Activated CD8-positive, alpha-beta T cell treated with anti-CD3 and anti-CD28 coated beads, Interleukin-2, amount 10 ng/mL, durations not matched to agents 7 days and 5 days (primary cell): ENCODE measurements at places on chromosomes 7 and 10. TPM values are rescaled to one million over a fixed set of nuclear protein-coding genes. Genes with fewer than 3 reads are reported as not detected.

- DNase-seq = no peak
Observed at GRCh38 chr7:116824449-116824848, 37.9 kb upstream of the CAPZA2 start.

COBL gene
- total RNA-seq = not detected

EN2 gene
- not detected for total RNA-seq

MUC12 gene
- not detected for total RNA-seq

TACR2 gene
- total RNA-seq = not detected

DNA sequence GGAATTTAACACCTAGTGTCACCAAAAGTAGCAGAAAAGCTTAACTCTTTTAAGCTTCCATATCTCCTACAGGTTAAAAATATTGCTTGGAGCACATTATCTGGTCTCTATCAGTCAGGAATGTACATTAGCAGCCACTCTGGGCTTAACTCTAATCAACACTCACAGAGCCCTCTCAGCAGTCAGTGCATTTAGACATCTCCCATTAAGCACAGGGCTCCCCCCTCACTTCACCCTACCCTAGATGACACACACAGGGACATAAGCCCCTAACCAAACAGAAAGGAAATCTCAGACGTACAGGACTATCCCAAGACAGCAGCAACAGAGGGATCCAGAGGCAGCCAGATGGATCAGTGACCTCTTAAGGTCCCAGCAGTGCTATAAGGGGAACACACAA, 26.4 kb downstream of the FBXW4 start:
- DNase-seq = no peak

- DNase-seq = no peak
Observed at GRCh38 chr7:107976620-107977019, 26.3 kb downstream of the LAMB1 start.

DNA sequence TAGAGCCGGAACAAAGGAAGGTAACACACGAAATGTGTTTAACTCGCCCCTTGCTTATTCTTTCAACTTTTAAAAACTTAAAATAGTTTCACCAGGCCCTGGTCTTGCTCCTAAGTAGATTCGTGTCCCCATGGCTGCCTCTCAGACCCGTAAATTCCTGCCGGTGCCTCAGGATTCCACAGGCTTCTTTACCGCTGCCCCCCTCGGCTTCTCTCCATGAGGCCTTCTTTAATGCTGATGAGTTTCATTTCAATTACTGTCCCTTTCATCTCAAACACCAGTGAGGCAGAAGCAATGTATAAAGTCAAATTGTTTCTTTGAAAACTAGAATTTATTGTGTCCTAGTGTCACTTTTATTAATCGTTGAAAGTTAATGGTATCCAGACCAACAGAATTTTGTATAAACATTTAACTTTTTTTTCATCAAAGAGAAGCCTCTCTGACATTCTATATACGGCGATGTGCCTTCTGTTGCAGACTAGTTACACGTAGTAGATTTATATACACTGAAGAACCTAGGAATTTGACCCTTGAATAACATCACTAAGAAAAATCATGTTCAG, 225.2 kb downstream of the C7orf25 start:
- no peak for DNase-seq

DNA sequence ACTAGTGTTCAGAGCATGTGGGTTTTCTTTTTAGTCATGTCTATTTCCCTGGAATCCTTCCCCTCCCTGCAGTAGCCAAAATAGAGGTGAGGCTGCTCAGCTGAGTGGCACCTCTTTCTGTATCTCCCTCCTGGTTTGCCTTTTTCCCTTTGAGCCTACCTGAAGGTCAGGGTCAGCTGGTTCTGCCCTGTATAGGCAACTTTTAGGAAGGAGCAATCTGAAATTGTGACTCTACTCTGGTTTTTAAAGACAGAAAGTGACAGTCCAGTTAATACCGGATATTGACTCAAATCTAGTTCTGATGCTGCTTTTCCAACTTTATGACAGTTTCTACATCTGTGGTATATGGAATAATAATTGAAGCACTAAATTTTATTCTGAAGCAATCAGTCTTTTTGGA, 26.0 kb downstream of the CCM2 start:
- no peak for DNase-seq

DNA sequence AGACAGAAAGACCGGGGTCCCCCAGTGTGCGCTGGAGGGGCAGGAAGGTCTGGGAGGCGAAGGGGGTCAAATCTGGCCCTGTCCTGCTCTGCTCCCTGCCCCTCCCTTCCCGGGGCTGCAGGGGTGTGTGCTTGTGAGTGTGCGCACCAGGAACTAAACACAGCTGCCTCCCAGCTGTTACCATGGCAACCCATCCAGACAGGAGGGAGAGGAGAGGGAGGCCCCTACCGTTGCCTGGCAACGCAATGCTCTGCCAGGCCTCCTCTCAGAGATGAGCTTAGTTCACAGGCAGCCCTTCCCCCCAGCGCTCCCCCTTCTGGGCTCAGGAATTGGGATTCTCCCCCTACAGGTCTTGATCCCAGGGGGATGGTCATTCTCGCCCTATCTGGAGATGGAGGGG, 6.1 kb downstream of the NYAP1 start:
- peak; percentile 62 for DNase-seq

DNA sequence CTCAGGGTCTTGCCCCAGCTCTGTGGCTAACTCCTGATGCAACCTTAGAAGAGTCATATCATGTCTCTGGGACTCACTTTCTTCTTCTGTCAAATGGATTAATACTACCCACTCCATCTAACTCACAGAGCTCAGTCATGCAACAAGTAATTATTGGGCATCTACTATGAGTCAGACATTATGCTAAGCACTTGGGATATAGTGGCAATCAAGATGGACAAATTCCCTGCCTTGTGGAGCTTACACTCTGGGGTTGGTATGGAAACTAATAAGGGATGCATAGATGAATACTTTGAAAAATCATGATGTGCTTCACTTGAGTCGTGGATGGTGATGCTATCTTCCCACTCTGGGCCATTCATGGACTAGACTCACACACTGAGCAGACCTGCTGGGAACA, 88.9 kb downstream of the KCNMA1 start:
- no peak for DNase-seq

- no peak for DNase-seq
Observed at GRCh38 chr7:80960244-80960795, 41.5 kb upstream of the SEMA3C start.

DNA sequence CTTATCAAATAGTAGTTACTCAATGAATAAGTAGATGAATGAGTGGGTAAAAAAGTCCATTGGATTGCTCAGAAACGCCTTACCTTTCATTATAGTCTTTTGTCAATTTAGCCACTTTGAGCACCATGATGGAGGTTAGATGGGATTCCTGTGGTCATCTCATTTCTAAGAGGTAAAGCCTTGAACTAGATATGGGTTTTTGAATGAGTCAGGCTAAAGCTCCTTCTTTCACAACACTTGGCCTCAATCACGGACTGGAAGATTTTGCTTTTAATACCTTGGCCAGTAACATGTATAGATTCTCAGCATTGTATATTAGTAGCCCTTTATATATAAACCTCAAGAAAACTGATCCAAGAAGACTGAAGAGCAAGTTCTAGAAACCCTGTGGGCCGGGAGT, 99.7 kb upstream of the CCDC6 start:
- no peak for DNase-seq

MEIG1 gene
- total RNA-seq = not detected

ACTA2 gene
- 15.0 TPM for total RNA-seq

- no peak for DNase-seq
Observed at GRCh38 chr7:138074121-138074520, 2.1 kb upstream of the AKR1D1 start.

DNA sequence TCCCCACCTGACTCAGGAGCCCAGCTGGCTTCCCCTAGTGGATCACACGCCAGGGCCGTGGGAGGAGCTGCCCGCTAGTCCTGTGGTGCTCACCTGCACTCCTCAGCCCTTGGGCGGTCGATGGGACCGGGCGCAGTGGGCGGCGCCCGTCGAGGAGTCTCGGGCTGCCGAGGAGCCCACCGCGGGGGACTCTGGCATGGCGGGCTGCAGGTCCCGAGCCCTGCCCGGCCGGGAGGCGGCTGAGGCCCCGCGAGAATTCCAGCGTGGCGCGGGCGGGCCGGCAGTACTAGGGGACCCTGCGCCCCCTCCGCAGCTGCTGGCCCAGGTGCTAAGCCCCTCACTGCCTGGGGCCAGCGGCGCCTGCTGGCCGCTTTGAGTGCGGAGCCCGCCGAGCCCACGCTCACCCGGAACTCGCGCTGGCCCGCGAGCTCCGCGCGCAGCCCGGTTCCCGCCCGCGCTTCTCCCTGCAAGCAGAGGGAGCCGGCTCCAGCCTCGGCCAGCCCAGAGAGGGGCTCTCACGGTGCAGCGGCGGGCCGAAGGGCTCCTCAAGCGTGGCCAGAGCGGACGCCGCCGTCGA, 367.9 kb downstream of the TYW1 start:
- no peak for DNase-seq

DNA sequence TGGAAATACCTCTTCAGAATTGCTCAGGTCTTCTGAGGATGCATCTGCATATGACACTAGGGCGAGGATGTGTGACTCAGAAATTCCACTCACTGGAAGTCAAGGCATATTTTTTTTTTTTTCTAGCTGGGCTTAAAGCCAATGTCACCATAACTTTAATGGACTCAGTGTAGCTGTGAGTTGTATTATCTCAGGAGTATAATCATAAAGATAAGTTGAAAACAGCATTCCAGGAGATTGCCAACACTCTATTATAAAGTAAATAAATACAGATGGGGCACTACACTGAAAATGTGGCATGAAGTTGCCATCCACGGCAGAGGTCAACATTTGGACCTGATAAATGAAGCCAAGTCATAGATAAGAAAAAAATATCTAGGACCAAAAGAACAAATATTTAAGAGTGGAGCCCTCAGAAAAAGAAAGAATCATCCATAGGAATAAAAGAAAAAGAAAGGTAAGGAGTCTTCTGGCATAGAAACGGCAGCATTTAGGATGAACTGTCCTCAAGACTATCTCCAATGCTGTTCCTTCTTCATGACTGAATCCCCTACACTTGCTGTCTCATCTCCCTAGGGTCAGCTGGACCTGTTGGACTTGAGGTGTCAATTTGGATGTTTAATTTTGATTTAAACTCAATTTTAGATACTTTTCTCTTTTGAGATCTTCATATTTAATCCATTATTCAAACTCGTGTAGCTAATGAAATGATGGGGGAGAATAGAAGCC, 72.9 kb upstream of the CAV2 start:
- no peak for DNase-seq

CNTNAP2 gene
- not detected for total RNA-seq

LRRC18 gene
- not detected for total RNA-seq

- DNase-seq = no peak
Observed at GRCh38 chr7:152615031-152615741, 60.8 kb downstream of the XRCC2 start.

- no peak for DNase-seq
Observed at GRCh38 chr10:6128591-6129251, 39.9 kb downstream of the RBM17 start.

DNA sequence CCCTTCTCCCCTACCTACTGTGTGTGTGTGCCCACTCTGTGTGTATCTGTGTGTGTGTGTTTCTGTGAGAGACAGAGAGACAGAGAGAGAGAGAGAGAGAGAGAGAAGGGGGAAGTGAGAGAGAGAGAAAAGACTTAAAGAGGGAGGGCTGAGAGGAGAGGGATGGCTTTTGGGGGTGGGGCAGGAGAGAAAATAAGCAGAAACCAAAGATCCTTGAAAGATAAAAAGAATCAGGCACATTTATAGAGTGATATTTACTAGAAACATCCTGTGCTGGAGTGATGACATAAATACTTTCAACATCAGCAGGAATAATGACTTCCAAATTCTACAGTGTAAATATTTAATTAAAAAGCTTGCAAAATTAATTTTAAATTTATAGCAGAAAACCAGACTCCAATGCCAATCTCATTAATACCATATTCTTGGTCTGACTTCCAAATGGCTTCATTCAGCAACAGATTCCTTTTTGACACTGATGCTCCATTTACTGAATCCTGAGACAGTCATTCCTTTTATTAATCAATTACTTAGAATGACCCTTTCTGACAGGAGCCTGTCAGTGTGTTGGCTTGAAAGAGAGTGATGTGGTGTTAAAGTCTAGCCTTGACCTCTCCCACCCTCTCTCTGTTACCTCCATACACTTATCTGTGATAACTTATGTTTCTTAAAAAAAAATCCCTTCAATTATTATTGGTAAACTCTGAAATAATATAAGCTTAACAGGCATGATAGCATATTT, 41.7 kb upstream of the WNT2 start:
- DNase-seq = no peak

HECW1 gene
- not detected for total RNA-seq

DNA sequence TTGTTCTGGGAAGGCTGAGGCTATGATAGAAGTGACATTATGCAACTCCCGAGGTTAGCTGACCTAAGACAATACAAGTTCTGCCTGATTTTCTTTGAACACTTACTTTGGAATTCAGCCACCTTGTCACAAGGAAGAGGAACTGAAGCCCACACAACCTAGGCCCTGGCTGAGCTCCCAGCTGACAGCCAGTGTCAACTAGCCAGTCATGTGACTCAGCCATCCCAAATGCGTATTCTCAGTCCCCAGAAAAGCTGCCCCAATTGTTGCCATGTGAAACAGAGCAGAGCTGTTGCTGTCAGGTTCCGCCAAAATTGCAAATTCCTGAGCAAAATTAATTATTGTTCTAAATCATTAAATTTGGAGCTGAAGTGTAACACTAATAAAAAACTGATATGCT, 1010.0 kb downstream of the XPNPEP1 start:
- DNase-seq = no peak

FAM237B gene
- not detected for total RNA-seq

DNA sequence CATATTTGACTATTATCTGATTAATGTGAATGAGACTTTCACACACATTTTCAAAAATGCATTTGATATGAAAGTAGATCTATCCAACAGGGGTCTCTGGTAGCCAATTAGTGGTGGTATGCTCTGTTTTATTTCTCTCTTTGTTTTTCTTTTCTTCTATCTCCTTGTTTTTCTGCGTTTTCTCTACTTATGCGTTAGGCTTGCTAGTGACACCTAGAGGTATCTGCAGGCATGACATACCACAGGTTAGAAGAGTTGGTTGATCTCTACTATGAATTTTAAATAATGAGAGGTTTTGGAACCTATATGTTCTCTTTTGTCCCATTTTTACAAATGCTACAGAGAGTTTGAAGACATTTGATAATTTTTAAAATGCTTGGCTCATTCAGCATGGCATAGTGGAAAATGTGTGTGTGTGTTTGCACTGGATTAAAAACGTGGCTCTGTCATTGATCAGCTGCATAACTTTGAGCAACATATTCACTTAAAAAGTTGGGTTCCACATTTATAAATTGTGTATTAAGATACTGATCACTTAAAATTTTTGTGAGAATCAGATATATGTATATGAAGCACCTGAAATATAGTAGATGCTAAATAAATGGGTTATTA, 28.1 kb upstream of the PLXDC2 start:
- DNase-seq = peak; percentile 29

GRCh38 chr7:138864667-138865066, 66.7 kb upstream of the ATP6V0A4 start:
- DNase-seq = no peak

- DNase-seq = no peak
Observed at GRCh38 chr10:122168598-122169394, 102.3 kb upstream of the BTBD16 start.

- no peak for DNase-seq
Observed at GRCh38 chr7:42012786-42013360, 224.1 kb downstream of the GLI3 start.

PAX4 gene
- total RNA-seq = not detected
